ENCODE measurements at places on chromosomes 6 and 20.

- no peak for DNase-seq
These were observed 28.2 kb downstream of the ESF1 start for GRCh38 chr20:13756551-13756950.

DNA sequence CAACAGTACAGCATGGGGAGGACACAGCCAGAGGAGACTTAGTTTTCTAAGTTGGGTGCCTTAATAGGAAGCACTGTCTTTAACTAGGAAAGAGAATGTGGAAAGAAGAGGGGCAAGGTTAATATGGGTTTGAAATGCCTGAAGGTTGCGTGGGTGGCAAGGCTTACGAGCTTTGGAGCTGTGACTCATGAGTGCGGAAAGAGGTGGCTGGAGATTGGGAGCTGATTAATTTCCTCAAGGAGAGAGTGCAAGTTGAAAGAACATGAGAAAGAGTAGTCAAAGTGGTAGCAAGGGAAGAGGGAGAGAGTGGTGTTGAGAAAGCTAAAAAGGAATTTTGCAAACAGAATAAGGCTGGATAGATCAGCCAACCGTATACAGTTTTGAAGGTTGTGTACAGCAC, 315.1 kb upstream of the PRND start:
- no peak for DNase-seq

GRCh38 chr20:32482442-32483261, 102.5 kb downstream of the NOL4L start:
- peak; percentile 1 for DNase-seq

- DNase-seq, result no peak
These were observed 55.0 kb upstream of the HLA-A start for GRCh38 chr6:29887330-29887818.

DNA sequence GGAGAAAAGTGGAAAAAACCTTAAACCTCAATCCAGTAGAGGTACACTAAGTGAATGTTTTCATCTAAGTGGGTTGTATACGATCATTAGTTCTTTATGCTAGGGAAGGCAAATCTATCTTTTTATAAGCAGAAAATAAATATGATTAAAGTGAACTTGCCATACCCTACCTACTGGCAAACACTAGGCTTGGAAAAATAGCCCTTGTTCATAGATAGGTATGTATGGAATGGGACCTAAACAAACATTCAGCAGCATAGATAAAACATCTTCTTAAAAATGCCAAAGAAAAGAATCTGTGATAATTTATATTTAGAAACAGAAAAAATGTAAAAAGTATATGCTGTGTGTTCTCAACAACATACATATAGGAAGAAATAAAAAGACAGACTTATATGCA, 18.8 kb downstream of the REV3L start:
- DNase-seq, result no peak

DNA sequence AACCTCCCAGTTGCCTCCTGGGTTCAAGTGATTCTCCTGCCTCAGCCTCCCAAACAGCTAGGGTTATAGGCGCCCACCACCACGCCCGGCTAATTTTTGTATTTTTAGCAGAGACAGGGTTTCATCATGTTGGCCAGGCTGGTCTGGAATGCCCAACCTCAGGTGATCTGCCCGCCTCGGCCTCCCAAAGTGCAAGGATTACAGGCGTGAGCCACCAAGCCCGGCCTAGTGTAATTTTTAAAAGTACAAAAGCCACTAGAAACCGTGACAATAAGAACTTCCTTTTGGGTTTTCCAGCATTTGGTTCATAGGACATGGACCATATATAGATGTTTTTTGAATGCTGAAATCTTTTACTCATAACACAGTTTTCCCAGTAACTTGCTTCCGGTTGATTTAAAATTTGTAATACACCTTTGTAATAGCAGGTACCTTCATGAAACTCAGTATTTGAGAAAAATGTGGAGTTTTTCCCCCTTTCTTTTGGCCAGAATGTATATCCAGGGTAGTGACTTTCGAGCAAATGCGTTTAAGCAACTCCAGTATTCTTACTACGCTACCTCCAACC, 467 bp downstream of the PXT1 start:
- DNase-seq, result no peak

DNA sequence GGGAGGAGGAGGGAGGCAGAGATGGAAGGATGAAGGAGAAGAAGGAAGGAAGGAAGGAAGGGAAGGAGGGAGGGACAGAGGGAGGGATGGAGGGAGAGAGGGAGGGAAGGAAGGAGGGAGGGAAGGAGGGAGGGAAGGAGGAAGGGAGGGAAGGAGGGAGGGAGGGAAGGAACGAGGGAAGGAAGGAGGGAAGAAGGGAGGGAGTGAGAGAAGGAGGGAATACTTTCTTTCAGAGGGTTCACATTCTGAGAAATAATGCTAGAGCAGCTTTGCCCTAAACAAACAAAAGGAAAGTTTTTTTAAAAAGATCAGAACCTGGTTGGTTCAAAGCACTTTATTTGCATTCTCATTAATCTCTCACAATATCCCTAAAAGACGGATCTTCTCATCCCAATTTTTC, 96.1 kb upstream of the NXT1 start:
- no peak for DNase-seq

All from NCI-H774 (cell line).